ENCODE measurements at places on chromosomes 12 and 14.

DNA sequence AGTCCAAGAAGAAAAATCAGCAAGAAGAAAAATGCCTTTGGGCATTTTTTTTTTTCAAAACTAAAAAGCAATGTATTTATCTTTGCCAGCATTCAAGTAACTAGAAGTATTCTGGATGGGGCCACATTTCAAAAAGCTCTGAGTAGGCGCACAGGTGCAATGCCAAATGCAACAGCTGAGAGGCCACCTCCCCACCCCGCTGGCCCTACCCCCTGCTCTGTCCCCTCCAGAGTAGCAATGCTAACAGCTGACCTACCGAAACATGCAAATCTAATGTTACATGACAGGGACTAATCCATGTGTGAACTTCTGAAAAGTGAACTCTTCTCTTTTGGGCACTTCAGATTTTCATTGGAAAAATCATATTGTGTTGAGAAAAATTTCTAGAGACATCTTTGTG lies 153.7 kb upstream of the SLC38A2 start:
- DNase-seq = no peak

- no peak for DNase-seq
These were observed 56.6 kb downstream of the SUDS3 start for GRCh38 chr12:118432812-118433545.

DNA sequence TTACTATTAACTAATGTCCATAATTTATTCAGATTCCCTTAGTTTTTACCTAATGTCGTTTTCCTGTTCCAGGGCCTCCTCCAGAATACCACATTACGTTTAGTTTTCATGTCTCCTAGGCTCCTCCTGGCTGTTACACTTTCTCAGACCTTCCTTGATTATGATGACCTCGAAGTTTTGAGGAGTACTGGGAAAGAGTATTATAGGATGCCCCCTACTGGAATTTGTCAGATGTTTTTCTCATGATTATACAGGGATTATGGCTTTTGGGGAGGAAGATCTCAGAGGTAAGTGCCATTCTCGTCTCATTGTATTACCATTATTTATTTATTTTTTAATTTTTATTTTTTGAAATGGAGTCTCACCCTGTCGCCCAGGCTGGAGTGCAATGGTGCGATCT lies 17.7 kb upstream of the C1S start:
- DNase-seq = no peak

DNA sequence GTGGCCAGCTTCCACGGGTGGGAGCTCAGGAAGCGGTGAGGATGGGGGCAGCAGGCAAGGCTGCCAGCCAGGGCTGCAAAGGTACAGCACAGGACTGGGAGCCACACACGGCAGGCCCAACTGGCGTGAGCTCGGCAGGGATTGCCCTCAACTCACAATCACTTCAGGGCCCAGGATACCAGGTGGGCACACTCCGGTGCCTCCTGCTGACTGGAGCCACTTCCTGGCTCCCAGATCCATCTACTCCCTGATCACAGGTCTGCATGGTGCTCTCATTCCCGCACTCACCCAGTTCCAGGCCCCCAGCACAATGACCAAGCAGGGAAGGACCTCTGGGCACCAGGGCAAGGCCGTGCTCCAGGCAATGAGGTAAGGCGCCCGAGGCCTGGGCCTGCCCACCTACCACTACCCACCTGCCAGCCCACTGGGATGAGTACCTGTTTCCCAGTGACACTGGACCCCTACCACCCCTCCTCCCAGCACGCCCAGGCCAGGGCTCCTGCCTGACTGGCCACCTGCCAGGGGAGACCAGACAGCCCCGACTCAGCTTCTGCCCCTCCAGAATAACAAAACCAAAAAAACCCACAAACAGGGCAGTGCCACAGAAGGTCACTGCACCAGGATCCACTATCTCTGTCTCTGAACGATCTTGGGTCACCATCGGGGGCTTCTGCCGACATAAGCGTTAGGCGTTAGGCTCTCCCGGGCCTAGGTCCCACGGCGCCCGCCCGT lies 1.8 kb downstream of the JAG2 start:
- no peak for DNase-seq

GRCh38 chr14:35879151-35879648 lies 53.1 kb downstream of the BRMS1L start:
- no peak for DNase-seq

DNA sequence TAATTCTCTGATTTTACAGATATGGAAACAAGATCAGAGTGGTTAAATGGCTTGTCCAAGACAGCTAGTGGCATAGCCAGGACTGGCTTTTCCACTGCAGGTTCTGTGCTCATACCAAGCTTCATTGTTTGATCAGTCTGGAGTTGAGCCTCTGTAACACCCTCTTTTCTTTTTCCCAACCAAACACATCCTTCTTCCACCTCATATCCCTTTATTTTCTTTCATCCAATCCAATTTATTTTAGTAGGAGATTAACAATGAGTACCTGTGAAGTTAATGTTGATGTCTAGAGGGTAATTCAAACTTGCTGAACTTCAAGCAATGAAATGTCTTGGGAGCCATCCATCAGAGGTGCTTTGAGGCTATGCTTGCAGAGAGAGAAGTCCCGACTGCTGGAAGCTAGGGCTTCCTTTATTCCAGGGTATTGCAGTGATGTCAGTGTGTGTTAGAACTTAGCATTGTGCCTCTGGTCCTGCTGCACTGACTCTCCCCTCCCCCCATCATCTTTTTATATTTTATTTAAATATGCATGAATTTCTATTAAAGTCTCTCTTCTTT lies 452.1 kb upstream of the PDE3A start:
- DNase-seq = no peak

DNA sequence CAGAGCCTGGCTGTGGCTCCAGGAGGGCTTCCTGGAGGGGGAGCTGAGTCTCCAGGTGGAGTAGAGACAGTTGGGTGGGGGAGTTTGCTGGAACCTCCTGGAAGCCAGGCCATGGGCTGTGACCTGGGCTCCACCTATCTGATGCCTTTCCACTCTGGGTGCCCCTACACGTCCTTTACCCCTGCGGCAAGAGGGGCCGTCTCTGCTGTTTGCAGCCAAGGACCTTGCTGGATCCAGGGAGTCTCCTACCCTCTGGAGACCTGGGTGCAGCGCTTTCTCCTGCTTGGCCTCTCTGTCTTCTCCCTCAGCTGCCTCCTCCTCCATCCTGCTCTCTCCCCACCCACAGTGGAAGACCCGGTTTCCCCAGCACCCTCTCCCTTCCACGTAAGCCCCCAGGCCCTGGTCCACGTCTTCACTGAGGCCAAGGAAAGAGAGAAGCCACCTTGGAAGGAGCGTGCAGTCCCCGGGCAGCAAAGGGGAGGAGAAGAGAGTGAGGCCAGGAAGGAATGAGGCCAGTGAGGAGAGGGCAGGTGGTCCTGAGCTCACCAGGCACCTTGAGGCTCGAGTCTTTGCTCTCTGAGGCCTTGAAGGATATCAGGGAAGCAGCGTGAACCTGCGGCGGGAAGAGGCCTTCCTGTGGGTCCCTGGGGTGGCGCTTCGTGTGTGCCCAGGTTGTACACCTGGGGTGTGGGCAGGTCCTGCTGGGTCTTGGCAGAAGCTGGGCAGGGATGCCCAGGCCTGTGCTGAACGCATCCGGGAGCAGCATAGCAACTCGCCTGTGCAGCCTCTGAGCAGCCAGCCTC lies 294.3 kb upstream of the RTL1 start:
- DNase-seq = no peak
